T1000 (cell line): ENCODE measurements at places on chromosomes 2 and 18.
A peak's percentile ranks its signal among the peaks of the same experiment; 100 is the strongest.

DNA sequence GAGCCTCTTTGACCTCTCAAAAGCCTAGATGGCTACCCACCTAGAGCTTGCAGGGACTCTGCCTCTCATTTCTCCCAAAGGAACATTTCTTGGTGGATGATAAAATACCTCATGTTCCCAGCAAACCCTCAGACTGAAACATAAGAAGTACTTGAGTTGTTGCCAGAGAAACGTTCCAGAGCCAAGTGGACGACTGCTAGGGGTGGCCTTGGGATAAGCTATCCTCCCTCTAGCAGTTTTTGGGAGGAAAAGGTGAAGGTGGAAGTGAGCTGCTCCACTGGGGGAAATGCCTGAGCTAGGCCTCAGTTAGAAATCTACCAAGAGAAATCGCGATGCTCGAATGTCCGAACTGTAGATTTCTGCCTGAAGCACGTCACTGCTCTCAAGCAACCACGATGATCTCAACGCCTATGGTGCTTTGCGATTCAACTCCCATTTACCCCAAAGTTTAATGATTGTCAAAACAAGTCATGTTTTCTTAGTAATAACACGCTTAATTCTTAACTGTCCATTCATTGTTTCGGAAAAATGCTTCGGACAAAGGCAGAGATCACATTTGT lies 91.5 kb downstream of the CCBE1 start:
- no peak for DNase-seq

- DNase-seq: no peak
Observed at GRCh38 chr18:24270358-24270936, 127.2 kb downstream of the OSBPL1A start.

- no peak for DNase-seq
Observed at GRCh38 chr2:75896779-75897366, 186.2 kb upstream of the GCFC2 start.

- DNase-seq: peak; percentile 15
Observed at GRCh38 chr2:101152272-101153076, 1.3 kb upstream of the TBC1D8 start.

DNA sequence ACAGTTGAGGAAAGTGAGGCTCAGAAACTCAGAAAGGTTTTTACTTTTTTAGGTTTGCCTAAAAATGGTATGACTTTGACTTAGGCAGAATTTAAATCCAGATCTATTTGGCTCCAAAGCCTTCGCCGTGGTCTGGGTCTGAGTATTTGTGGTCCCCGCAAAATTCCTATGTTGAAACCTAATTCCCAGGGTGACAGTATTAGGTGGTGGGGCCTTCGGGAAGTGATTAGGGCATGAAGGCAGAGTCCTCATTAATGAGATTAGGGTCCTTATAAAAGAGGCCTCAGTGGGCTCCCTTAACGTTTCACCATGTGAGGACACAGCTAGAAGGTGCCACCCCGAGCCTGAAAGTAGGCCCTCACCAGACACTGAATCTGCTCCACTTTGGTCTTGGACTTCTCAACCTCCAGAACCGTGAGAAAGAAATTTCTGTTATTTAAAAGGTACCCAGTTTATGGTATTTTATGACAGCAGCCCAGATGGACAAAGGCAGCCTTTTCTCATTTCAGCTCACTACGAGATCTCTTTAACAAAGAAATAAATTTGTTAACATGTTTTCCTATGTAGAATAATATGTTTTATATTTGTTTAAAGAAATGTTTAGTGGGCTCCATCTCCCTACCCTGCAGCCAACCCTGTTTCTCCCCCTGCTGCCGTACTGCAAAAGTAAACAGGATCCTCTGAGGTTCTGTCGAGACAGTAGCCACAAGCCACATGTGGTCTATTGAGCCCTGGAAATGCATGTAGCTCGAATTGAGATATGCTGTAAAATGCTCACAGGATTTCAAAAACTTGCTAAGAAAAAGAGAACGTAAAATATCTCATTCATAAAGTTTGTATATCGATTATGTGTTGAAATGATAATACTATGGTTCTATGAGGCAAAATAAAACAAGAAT lies 80.6 kb downstream of the MOGAT1 start:
- DNase-seq: no peak

DNA sequence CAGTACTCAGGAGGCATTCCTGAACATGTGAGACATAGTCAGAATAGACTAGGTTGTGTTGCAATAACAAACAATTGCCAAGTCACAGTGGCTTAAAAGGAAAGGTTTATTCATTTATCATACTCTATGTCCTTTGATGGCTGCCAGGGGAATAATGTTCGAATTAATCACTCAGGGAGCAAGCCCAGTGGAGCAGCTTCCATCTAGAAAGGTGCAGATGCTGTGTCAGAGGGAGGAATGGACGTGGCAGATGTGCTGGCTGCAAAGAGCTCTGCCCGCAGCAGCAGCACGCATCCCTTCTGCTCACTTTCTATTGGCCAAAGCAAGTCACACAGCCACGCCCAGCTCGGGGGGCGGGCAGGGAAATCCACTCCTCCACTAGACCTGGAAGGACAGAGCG lies 105.9 kb upstream of the AQP4 start:
- DNase-seq: peak; percentile 20

DNA sequence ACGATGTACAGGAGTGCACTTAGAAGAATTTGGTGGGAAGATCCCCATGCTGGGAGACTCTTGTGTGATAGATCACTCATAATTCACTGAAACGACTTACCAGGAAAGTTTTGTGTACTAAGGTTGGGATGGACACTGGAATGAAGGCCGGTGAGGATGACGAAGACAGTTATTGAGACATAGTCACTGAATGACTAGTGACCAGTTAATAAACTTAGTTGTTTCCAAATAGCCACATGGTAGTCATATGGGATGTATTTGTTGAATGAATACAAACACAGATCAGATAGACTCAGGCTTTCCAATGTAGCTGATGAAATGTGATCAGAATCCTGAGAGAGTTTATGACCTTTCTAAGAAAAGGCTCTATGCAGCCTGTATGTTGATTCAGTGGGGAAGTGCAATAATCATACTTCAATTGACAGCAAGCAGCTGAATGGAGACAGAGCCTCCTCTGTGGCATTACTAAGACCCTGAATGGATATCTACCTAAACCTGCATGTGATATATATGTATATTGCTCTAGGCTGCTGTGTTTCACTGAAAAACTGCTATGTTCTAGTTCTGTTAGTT lies 20.4 kb downstream of the GDF7 start:
- DNase-seq: no peak

DNA sequence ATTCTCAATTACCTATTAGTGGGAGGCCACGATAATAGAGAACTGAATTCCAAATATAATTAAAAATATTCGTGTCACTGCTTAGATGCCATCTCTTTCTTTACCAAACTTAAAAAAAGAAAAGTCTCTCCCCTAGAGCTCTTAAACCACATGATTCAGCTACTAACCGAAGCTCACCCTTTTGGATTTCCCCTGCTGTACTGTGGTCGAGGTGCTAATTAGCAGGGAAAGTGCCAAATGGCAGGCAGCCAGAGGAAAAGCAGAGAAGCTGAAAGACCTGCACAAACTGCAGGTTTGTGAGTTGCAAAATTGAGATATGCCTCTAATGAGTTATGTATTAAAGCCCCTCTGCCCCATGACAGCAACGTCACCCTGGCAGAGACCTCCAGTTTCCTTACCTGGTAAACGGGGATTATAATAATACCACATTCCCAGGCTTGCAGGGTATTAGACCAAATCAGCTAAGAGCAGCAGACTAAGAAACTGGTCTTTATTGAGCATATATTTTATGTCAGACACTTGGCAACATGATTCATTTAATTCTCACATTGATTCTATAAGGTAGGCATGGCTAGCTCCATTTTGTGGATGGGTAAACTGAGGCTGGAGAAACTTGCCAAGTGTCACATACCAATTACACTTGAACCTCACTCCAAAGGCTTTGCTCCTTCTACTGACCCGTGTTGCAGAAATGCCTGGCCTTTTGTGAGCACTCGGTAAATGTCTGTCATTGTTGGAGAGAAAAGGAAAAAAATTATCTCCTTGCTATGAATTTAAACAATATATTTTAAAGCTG lies 259.7 kb downstream of the LPIN1 start:
- DNase-seq: no peak

DNA sequence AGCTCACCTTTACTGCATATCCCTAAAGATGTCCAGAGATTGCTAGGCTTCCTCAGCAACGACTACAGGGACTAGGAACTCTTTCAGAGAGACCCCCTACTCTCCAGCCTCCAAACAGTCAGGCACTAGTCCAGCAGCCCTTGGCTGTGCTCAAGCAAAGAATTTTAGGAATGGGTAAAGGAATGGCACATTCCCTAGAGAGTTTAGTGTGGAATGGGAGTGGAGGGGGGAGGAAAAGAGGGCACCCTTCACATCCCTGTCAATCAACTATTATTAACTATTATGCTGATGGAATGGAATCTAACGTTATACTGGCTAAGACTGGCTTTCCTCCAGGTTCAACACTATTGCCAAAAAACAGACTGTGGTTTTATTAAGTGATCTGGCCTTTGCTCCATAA lies 64.8 kb downstream of the IKZF2 start:
- DNase-seq: no peak

- DNase-seq: no peak
Observed at GRCh38 chr2:235665661-235666212, 171.9 kb downstream of the AGAP1 start.

- DNase-seq: no peak
Observed at GRCh38 chr2:180463608-180464007, 456.5 kb upstream of the CWC22 start.

DNA sequence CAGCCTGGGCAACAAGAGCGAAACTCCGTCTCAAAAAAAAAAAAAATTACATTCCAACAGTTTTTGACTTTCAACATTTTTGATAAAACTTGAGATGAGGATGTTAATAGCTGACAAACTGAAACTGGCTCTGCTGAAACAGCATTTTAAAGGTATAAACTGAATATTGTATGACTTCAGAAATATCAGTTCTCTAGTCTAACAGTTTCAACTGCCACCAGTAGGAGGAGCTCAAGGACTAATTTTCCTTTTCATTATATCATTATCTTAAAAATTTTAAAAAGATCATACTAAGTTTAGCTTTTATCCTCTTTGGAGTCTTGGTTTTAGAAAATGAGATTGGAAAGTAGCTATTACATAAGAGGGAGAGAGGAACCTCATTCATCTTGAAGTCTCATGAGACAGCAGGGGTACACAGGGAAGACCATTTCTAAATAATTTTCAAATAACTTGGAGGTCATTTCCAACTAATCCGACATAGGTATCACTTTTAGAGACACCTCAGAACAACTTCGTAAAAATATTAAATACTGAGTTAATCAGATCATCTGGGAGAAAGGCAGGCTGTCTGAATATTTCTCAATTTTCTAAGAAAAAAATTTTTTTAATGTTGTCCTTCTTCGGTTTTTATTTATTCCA lies 37.6 kb upstream of the MCM6 start:
- DNase-seq: no peak

- DNase-seq: no peak
Observed at GRCh38 chr18:339200-339599, 71.4 kb upstream of the THOC1 start.

DNA sequence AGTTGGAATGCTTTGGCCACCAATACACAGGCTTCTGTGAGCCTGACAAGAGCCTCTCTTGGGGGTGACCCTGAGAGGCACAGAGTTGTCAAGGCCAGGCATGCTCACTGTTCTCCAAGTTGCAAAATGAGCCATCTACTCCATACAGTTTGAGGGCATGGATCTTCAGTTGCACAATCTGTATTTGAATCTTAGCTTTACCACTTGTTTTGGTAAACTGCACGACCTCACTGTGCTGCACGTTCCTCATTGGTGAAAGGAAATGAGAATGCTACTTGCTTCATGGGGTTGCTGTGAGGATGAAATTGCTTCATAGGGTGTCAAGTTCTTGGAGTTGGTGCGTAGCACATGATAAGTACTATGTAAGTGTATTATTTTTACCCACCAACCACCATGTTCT lies 12.0 kb upstream of the HAAO start:
- no peak for DNase-seq

GRCh38 chr2:205511641-205512040 lies 170.7 kb upstream of the NRP2 start:
- no peak for DNase-seq

DNA sequence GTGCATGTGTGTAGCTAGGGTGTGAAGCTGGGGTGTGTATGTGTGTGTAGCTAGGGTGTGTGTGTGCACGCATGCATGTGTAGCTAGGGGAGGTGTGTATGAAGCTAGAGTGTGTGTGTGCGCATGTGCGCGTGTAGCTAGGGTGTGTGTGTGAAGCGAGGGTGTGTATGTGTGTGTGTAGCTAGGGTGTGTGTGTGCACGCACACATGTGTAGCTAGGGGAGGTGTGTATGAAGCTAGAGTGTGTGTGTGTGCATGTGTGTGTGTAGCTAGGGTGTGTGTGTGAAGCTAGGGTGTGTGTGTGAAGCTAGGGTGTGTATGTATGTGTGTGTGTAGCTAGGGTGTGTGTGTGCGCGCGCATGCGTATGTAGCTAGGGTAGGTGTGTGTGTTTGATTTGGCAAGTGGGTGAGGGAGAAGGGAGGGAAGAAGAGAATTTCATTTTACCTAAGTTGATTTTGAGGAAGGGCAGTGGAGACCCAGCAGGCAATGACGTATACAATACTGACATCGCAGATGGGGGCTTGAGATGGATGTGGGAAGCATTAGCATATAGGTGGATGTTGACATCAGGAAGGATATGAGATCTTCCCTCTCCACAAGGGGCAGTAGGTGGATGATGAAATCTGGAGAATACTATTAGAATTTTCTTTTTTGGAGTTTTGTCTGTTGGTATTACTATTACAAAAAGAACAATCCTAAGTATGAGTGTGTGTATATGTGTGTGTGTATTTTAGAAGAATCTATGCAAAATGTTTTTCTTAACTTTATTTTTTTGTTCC lies 70.7 kb downstream of the PRELID3A start:
- no peak for DNase-seq
